Trophoblast cell (in vitro differentiated cells and primary cell): ENCODE measurements at places on chromosomes 5 and 9.

GRCh38 chr9:109973336-109973735, 193.3 kb downstream of the PALM2AKAP2 start:
- DNase-seq, result peak; percentile 69
- H3K27me3 ChIP-seq, result no peaks in the 10 kb centered on the region
- no peaks in the 10 kb centered on the region for H3K36me3 ChIP-seq
- H3K4me3 ChIP-seq, result no peak overlapping the region
- H3K4me1 ChIP-seq, result no peaks in the 10 kb centered on the region

DNA sequence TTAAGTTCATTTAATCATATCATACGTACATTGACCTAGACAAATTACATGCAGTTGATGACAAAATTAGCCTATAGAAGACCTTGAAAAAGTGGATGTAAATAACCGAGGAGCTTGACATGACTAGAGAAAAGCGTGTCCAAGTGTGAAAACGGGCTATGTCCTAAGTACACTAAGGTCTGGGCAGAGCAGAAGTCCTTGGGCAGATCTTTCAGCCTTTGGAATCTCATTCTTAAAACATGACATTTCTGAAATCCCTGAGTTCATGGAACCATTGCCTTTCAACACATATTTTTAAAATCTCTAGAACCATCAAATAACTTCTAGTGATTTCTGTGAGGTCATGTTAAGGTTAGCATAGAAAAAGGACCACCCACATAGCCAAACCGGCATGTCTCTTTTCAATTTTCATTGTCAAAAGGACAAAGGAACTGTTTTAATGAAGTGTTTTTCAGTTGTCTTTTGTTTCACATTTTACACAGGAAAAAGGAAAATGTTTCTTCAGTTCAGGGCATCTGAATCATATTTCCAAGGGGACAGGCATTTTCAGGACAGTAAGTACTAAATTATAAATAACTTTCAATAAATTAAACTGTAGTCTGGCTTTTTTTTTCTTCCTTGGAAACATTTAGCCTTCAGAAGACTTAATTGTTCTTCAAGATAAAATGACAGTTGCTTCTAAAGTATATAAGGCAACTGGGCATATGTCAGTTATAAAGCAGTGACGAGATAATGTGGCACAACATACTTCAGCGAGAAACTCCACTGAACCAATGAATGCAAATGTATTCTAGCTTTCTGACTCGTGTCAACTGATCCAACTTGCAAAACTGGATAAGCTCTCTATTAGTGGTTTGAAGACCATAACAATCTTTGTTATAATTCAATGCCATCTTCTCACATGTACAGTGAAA, 416.8 kb downstream of the NFIB start:
- no peaks in the 10 kb centered on the region for H3K36me3 ChIP-seq
- peak; percentile 63 for DNase-seq
- no peaks in the 10 kb centered on the region for H3K27me3 ChIP-seq
- no peak overlapping the region for H3K27ac ChIP-seq

- no peaks in the 10 kb centered on the region for H3K36me3 ChIP-seq
- no peaks in the 10 kb centered on the region for H3K4me1 ChIP-seq
- DNase-seq, result no peak
- no peak overlapping the region for H3K4me3 ChIP-seq
- no peak overlapping the region for H3K27ac ChIP-seq
Measured at GRCh38 chr5:2006971-2007291, 124.2 kb upstream of the IRX4 start.

DNA sequence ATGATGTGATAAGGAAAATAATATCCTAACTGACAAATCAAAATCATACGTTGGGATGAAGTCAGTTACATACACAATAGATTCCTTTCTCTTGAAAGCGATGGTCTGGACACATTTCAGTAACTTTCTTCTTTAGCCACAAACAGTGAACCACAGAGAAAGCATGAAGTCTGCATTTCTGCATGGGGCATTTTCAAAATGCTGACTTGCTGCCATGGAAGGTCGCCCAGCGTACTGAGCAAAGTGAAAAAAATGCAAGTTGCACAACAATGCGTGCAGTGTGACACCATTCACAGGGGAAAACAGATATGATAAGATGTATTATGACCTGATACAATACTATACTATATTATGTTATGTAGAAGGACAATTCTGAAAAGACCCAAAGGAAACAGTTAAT, 146.3 kb downstream of the SNX18 start:
- H3K4me3 ChIP-seq, result no peak overlapping the region
- H3K27ac ChIP-seq, result no peak overlapping the region
- no peaks in the 10 kb centered on the region for H3K4me1 ChIP-seq
- DNase-seq, result peak; percentile 85

GRCh38 chr5:179343719-179344430, 1.4 kb downstream of the ADAMTS2 start:
- H3K4me1 ChIP-seq, result peaks cover 8% of the 10 kb centered on the region
- no peak for DNase-seq
- H3K4me3 ChIP-seq, result peak overlapping the region; percentile 80
- H3K27me3 ChIP-seq, result peaks cover 8% of the 10 kb centered on the region
- H3K36me3 ChIP-seq, result no peaks in the 10 kb centered on the region

GRCh38 chr5:134595458-134595838, 37.2 kb downstream of the SAR1B start:
- H3K36me3 ChIP-seq, result no peaks in the 10 kb centered on the region
- no peak for DNase-seq
- H3K4me3 ChIP-seq, result no peak overlapping the region
- H3K4me1 ChIP-seq, result no peaks in the 10 kb centered on the region
- H3K27ac ChIP-seq, result no peak overlapping the region

GRCh38 chr9:1018121-1018520, 32.0 kb upstream of the DMRT2 start:
- peak; percentile 57 for DNase-seq
- H3K27me3 ChIP-seq, result no peaks in the 10 kb centered on the region
- H3K4me1 ChIP-seq, result no peaks in the 10 kb centered on the region
- no peak overlapping the region for H3K4me3 ChIP-seq
- H3K27ac ChIP-seq, result no peak overlapping the region
- H3K36me3 ChIP-seq, result no peaks in the 10 kb centered on the region

DNA sequence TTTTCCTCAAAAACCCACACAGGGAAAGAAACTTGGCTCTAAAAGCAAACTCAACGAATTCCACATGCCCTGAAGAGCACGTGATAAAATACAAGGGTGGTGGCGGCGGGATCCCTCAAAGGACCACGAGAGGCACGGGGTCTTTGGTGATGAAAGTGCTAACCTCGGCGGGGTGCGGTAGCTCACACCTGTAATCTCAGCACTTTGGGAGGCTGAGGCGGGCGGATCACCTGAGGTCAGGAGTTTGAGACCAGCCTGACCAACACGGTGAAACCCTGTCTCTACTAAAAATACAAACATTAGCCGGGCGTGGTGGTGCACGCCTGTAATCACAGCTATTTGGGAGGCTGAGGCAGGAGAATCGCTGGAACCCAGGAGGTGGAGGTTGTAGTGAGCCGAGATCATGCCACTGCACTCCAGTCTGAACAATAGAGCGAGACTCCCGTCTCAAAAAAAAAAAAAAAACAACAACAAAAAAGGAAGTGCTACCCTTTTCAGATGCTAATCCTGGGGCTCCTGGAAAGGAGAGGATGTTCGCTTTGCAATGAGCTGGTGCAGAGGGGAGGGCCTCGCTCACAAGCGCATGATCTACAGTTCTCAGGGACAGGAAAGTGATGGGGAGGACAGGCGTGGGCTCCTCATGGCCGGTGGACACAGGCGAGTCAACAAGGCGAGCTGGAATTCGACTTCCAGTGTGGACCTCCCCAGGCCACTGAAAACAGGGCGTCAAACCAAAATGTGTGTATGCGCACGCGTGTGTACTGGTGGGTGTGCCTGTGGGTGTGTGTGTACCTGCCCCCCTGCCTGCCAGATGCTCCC, 54.1 kb downstream of the USP20 start:
- H3K27ac ChIP-seq, result no peak overlapping the region
- H3K4me1 ChIP-seq, result peaks cover 26% of the 10 kb centered on the region
- DNase-seq, result no peak
- H3K27me3 ChIP-seq, result no peaks in the 10 kb centered on the region

DNA sequence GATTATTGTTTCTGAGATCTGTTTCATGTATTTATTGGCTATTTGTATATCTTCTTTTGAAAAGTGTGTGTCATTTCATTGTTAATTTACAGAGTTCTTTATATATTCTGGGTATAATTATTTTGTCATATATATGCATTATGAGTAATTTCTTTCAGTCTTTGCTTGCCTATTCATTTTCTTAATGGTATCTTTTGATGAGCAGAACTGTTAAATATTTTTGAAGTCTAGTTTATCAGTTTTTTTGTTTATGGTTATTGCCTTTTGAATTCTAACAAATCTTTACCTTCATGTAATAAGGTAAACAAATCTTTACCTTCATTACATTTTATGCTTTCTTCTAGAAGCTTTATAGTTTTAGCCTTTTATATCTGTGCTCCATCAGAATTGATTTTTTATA, 66.4 kb downstream of the CSNK1G3 start:
- H3K27me3 ChIP-seq, result no peaks in the 10 kb centered on the region
- H3K36me3 ChIP-seq, result peaks cover 2% of the 10 kb centered on the region
- DNase-seq, result no peak
- no peaks in the 10 kb centered on the region for H3K4me1 ChIP-seq

- no peak overlapping the region for H3K27ac ChIP-seq
- DNase-seq, result no peak
- H3K36me3 ChIP-seq, result no peaks in the 10 kb centered on the region
- no peaks in the 10 kb centered on the region for H3K4me1 ChIP-seq
- H3K4me3 ChIP-seq, result no peak overlapping the region
- H3K27me3 ChIP-seq, result no peaks in the 10 kb centered on the region
Measured at GRCh38 chr9:115923903-115924668, 229.5 kb upstream of the PAPPA start.

DNA sequence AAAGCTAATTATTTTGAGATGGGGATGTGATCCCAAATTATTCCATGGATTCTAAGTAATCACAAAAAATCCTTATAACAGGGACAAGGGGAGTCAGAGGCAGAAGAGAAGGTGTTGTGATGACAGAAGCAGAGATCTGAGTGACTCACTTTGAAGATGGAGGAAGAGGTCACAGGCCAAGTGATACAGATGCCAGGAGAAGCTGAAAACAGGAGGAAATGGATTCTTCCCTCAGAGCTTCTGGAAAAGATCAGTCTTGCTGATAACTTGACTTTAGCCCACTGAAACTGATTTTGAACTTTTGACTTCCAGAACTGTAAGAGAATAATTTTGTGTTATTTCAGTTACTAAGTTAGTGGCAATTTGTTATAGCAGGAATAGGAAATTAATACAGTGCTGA, 105.3 kb downstream of the GCNT1 start:
- DNase-seq, result no peak
- H3K27ac ChIP-seq, result no peak overlapping the region
- H3K36me3 ChIP-seq, result no peaks in the 10 kb centered on the region
- no peaks in the 10 kb centered on the region for H3K27me3 ChIP-seq
- H3K4me3 ChIP-seq, result no peak overlapping the region
- H3K4me1 ChIP-seq, result peaks cover 2% of the 10 kb centered on the region

DNA sequence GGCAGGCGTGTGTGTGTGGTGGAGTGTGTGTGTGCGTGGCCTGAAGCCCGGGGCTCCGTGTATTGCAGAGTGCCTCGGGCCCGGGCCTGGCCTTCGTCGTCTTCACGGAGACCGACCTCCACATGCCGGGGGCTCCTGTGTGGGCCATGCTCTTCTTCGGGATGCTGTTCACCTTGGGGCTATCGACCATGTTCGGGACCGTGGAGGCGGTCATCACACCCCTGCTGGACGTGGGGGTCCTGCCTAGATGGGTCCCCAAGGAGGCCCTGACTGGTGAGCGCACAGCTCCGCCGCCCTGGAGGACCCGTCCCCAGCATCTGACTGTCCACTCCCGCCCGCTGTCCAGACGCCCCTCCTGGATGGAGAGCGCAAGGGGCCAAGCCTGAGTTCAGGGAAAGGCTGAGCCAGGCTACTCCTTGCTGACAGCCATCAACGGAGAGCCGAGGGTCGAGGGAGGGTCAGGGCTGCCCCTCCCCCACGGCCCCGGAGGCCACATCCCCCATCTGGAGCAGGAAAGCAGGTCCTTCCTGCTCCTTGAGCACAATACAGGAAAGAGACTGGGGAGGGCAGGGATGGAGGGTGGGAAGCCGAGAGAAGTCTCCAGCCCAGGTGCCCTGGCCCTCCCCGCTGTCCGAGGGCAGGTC, 18.4 kb downstream of the SLC6A18 start:
- H3K4me1 ChIP-seq, result no peaks in the 10 kb centered on the region
- DNase-seq, result no peak
- H3K4me3 ChIP-seq, result no peak overlapping the region
- H3K27me3 ChIP-seq, result no peaks in the 10 kb centered on the region
- H3K27ac ChIP-seq, result no peak overlapping the region

GRCh38 chr9:130045725-130046450, 2.9 kb upstream of the FNBP1 start:
- H3K36me3 ChIP-seq, result no peaks in the 10 kb centered on the region
- H3K27me3 ChIP-seq, result no peaks in the 10 kb centered on the region
- H3K4me3 ChIP-seq, result no peak overlapping the region
- no peak overlapping the region for H3K27ac ChIP-seq

- H3K27ac ChIP-seq, result no peak overlapping the region
- no peak for DNase-seq
- no peak overlapping the region for H3K4me3 ChIP-seq
- H3K27me3 ChIP-seq, result no peaks in the 10 kb centered on the region
- no peaks in the 10 kb centered on the region for H3K36me3 ChIP-seq
Measured at GRCh38 chr5:3377831-3378230, 217.8 kb upstream of the IRX1 start.

GRCh38 chr5:150081541-150082283, 4.6 kb downstream of the CSF1R start:
- H3K27ac ChIP-seq, result no peak overlapping the region
- no peak overlapping the region for H3K4me3 ChIP-seq
- peak; percentile 7 for DNase-seq
- H3K27me3 ChIP-seq, result no peaks in the 10 kb centered on the region
- H3K36me3 ChIP-seq, result peaks cover 30% of the 10 kb centered on the region

- H3K36me3 ChIP-seq, result no peaks in the 10 kb centered on the region
- H3K4me1 ChIP-seq, result peaks cover 6% of the 10 kb centered on the region
- H3K27ac ChIP-seq, result no peak overlapping the region
- peak; percentile 50 for DNase-seq
- no peaks in the 10 kb centered on the region for H3K27me3 ChIP-seq
Measured at GRCh38 chr9:92952906-92953610, 5.7 kb downstream of the FGD3 start.

DNA sequence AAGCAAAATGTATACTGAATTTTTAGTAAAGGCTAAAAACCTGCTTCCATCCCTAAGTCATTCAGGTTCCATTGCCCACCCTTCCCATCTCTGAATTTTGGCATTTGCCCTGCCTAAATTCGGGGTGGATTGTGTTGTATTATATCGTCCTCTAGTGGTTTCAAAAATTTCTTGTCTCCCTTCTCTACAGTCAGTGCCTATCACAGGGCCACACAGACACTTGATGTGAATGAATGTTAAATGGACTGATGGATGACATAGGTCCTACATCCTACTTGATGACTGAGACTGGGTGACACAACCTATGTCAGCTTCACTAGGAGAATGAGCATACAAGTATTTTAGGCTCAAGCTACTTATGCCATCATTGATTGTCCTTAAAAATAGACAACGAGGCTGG, 45.6 kb upstream of the SLC30A5 start:
- H3K36me3 ChIP-seq, result no peaks in the 10 kb centered on the region
- H3K27ac ChIP-seq, result no peak overlapping the region
- no peaks in the 10 kb centered on the region for H3K27me3 ChIP-seq
- no peak overlapping the region for H3K4me3 ChIP-seq

- H3K4me3 ChIP-seq, result no peak overlapping the region
- H3K27ac ChIP-seq, result no peak overlapping the region
- no peaks in the 10 kb centered on the region for H3K36me3 ChIP-seq
- no peaks in the 10 kb centered on the region for H3K4me1 ChIP-seq
- DNase-seq, result no peak
- H3K27me3 ChIP-seq, result no peaks in the 10 kb centered on the region
Measured at GRCh38 chr5:124080256-124080655, 568.3 kb downstream of the CSNK1G3 start.

GRCh38 chr5:166767858-166768257, 1523.6 kb upstream of the WWC1 start:
- DNase-seq, result no peak
- H3K27ac ChIP-seq, result no peak overlapping the region
- H3K4me3 ChIP-seq, result no peak overlapping the region
- H3K36me3 ChIP-seq, result no peaks in the 10 kb centered on the region
- H3K4me1 ChIP-seq, result no peaks in the 10 kb centered on the region
